Urinary bladder (tissue), 4 donors: ENCODE measurements at places on chromosomes 5 and 9. TPM values are rescaled to one million over a fixed set of nuclear protein-coding genes. Genes with fewer than 3 reads are reported as not detected.

BNC2 gene
- 10.7 TPM for polyA plus RNA-seq

OR1L4 gene
- polyA plus RNA-seq, result not detected

PCDHA1 gene
- 0.03 TPM for polyA plus RNA-seq

IFNE gene
- 0.29 TPM for polyA plus RNA-seq

AFAP1L1 gene
- polyA plus RNA-seq, result 6.3 TPM

MSX2 gene
- polyA plus RNA-seq, result 16.4 TPM

LCN15 gene
- polyA plus RNA-seq, result not detected

TEX48 gene
- not detected for polyA plus RNA-seq

SLC35A4 gene
- polyA plus RNA-seq, result 69.7 TPM

DIPK1B gene
- polyA plus RNA-seq, result 18.9 TPM

SPAG8 gene
- polyA plus RNA-seq, result 1.9 TPM
